ENCODE measurements at places on chromosomes 1 and 21.

DNA sequence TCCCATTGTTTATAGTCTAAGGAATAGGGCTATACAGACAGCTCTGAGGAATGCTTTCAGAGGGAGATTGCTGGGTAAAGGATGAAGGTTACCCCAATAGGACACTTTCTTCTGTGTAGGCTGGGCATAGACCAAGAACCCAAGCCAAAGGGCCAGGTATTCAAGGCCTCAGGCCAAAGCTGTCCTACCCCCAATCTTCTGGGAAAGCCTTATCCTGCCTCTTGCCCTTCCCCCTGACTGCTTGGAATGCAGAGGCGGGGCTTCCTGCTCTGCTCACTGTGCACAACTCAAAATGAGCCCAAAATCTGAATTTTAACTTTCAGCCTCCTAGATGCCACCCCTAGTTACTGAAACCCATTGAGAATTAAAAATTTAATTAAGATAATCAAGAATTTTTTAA lies 2.2 kb downstream of the OR10Z1 start:
- DNase-seq = no peak

DNA sequence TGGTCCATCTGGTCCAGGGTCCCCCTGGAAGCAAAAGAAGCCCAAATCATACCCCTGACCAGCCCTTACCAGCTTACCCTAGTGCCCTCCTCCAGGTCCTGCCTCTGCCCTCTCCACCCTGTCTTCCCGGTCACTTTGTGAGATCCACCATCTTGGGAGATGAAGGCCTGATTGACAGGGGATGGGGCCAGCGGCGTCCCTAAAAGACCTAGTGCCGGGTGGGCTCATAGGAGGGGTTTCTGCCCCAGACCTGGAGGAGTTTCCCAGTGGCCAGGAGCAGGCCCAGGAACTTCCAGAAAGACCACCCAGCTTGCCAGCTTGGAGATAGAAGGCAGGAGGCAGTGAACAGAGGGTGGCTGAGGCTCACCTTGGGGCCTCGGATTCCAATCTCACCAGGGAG lies 5.4 kb downstream of the COL9A2 start:
- no peak for DNase-seq

- no peak for DNase-seq
These were observed 31.4 kb downstream of the KCND3 start for GRCh38 chr1:111958075-111958474.

DNA sequence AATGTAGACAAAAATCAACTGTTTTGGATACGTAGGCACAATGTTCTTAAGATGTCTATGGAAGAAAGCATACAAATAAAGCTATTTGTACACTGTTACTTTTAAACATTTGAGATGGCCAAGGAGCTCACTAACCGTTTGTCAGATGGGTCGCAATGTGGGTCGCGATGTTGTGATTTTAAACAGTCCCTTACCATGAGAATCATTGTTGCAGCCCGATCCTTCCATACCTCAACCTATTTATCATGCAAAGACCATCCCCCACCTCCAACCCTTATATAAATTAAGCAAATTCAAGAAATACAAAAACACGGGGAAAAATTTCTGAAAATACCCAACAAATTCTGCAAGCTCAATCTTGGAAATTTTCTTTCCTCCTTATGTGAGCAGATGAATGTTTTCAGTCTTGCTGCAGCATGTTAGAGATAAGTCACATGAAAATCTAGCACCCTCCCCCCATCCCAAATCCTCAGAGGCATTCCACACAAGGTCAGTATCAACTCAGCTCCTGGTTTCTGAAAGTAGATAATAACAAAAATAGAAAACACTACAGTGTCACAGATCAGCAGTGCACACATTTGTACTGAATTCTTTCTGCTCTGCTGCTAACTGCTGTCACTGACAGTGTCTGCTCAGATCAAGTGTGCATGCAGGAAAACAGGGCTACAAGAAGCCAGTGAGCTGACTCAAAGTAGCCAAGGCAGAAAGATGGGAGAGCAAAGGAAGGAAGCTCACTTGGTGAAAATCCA lies 92.9 kb upstream of the TTC39A start:
- DNase-seq = peak; percentile 58

GRCh38 chr1:6777813-6778212 lies 7.4 kb upstream of the CAMTA1 start:
- no peak for DNase-seq

- DNase-seq = no peak
These were observed 167.0 kb downstream of the ZC3H11B start for GRCh38 chr1:219445864-219446263.

GRCh38 chr1:100299521-100300222 lies 33.7 kb downstream of the RTCA start:
- no peak for DNase-seq

GRCh38 chr1:6294080-6294889 lies 33.4 kb upstream of the GPR153 start:
- no peak for DNase-seq

DNA sequence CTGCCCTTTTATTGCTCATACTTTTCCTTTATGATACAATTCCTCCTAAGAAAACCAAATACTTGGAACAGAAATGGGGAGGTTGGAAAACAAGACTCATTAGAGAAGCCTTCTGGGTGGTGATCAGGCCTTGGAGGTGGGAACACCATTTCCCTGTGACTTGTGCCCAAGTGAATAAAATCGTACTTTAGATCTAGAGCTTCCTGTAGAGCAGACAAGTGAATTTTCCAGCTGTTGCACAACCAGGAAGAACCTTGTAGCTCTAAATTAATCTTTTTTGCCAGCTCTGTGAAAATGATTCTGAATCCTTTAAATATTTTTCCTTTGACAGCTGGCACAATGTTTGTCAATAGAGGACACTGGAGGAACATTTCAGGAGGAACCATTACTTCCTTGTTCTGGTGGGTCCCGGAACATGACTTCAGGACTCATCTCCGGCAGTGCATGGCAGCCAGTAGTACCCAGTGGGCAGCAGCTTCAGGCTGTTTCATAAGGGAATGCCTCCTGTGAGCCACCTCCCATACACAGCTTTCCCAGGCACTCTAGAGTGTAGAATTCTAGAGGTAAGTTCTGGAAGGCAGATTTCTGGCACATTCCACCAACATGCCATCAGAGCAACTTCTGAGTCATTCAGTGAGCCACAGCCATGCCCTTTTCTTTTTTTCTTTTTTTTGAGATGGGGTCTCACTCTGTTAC lies 5.5 kb upstream of the SNAPIN start:
- peak; percentile 64 for DNase-seq

DNA sequence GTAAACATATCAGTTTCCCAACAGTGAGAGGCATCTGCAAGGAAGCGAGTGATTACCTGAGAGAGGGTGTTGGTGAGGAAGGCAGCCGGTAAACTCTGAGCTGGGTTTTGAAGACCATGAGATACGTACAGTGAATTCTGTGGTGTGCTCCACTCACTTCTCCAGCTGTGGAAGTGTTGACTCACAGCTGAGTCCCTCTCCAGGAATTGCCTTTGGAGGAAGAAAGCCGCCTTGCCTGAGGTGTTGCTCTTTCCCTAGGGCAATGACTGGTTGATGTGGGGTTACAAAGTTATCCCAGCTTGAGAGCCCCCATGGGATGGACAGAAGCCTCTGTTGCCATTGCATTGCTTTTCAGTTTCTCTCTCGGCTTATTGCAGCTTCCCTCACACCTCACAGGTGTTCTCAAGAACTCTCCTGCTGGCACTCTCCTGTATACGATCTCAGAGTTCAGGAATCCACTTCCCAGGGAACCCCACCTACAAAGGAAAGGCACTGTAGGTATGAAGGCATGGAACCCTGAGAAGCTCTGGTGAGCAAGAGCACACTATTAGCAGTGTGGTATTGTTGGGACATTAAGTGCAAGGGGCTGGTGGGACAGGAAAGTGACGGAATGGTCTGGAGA lies 10.8 kb downstream of the NHLH1 start:
- peak; percentile 70 for DNase-seq

DNA sequence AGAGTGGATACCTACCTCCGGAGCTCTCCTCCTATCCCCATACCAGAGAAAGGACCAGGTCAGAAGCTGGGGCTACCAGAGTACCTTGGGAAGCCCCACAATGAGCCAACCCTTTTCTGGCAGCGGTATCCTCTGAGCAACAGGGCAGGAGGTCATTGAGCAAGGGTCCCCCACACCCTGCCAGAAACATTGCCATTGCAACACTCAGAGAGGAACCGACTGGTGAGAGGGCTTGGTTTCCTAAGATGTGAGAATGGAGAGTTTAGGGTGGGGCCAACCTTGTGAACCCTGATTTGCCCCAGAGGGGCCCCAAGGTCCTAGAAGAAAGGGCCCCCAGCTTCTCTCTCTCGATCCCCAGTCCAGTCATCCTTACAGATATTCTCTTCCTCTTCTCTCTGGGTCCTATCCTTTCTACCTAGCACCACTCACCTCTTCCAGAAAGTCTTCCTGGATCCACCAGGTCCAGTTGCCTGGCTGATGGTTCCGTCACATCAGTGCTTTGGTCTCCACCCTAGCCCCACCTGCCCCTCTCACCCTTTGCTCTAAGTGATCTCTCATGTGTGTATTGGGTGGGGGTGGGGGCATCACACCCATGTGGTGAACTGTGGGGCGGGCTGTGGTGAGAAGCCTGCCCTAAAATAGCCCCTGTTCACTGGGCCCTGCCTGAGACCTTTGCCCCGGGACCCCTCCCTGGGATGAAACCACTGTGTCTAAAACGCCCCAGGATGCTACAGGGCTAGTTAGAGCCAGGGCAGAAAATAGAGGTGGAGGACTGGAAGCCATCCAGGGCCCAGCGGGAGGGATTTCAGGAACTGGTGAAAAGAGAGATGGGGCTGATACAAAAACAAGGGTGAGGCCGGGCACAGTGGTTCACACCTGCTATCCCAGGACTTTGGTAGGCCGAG lies 8.7 kb downstream of the FGR start:
- no peak for DNase-seq

GRCh38 chr1:108117945-108118902 lies 81.9 kb downstream of the SLC25A24 start:
- DNase-seq = peak; percentile 76

- no peak for DNase-seq
These were observed 34.5 kb upstream of the TRABD2B start for GRCh38 chr1:48031676-48032075.

- peak; percentile 30 for DNase-seq
These were observed 103.2 kb downstream of the DMRTB1 start for GRCh38 chr1:53562291-53562980.

DNA sequence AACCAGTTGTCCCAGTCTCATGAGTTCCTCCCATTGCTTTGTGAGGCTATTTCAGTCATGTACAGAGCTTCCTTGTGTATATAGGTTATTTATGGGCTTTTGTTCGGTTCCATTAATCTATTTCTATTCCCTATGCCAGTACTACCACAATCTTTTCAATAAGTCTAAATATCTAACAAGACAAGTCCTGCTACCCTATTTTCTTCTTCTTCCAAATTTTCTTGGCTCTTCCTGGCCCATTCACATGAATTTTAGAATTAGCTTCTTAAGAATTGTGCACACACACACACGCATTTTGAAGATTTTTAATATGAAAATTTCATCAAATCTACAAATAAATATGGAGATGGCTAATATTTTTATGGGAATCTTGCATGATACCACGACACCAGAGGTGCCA lies 33.8 kb upstream of the ATF3 start:
- no peak for DNase-seq

DNA sequence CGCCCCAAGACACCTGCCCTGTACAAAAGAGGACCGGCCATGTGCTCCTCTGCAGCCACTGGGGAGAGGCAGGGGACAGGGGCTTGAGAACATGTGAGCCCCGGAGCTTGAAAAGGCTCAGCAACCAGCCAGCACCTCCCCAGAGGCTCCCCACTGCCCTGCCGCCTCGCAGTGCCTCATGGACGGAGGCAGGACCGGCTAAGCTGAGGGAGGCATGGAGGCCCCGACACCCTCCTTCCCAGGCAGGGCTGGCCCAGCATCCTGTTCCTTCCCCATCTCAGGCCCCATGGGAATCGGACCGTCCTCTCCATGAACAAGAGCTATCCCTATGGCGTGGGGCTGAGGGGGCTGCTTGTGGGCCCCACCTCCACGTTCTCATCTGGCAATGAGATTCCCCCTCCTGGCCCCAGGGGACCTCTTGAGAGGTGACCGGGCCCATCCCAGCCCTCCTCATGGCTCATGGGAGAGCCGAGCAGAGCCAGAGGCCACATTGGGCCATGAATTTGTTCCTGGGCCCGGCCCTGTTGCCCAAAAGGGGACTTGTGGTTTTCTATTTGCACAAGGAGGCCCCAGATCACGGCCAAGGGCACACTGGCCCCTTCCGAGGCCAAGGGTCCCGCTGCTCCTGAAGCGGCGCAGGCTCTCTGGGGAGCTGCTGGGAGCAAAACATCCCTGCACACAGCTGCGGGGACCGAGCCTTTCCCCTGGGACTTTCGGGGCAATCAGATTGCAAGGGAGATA lies 65.2 kb upstream of the ARHGEF16 start:
- no peak for DNase-seq

DNA sequence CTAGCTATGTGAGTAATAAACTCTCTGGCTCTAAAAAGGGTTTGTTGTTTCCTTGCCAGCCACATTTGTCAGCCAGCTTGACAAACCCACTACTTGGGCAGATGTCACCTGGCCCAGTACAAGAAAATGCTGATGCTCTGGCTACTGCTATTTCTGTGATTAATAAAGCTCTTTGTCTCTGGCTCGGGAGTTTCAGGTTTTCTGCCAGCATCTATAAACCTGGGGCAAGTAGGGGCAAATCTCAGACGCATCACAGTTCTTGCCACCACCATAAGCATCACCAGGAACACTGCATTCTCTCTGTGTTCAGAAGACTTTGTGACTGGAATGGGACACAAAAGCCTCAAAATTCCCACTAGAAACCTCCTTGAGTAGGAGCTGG lies 2.5 kb downstream of the ITLN2 start:
- DNase-seq = no peak

DNA sequence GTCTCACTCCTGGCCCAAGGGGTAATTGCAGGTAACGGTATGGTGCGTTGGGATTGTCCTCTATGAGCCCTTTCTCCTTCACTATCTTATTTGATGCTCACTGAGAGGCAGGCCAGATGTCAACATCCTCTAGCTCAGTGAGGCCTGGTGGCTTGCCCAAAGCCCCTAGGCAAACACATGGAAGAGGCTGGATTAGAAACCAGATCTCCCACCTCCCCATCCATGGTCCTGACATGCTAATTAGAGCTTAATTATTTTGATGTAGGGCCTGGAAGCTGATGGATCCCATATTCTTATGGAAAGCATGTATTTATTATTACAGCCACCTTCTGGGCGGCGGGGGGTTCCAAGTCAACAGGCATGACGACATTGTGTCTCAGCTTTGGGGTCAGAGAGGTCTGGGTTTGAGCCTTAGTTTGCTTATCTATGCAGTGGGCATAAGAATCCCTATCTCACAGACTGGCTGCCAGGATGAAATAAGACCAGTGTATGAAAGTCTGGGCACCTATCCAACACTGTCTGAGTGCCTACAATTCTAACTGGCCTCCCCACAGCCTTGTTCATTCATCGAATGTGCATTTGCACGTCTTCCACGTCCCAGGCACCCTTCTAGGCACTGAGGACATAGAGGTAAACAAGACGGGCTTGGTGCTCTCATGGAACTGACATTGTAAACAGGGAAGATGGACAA lies 6.2 kb downstream of the SMPDL3B start:
- no peak for DNase-seq

Data from IMR-90 (cell line).